ENCODE measurements at places on chromosomes 3 and 15.

DNA sequence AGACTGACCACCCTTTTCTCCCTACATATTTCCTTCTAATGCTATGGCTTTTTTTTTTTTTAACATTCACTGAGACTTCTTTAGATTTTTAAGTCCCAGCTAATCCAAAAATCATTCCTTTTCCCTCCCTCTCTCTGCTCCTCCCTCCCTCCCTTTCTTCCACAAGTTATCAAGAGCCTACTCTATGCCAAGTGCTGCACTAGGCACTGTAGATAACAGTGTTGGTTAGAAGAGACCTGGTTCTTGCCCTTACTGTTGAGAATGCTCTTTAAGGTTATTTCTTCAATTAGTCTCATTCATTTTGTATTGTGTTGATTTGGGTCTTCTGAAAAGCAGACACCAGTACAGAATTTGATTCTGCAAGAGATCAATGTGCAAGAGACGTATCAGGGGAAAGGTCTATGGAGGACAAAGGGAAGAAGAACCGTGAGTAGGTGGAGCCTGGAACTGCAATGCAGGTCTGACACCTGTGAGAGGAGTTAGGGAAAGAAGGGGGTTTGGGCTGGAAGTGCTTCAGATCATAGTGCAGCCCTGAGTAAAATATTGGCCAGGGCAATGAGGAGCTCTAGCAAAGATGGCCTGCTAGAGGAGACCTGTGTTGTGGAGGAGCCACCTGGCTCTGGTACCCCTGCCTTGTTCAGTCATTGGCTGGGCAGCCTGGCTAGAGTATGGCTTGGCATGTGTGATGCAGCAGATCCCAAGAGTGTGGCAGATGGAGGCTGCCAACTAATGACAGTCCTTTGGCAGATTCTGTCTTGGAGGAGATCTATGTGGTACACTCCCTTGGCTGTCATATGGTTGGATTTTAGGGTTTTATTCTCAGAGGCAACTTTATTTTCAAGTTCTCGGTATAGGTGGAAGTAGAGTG, 9.7 kb upstream of the PCOLCE2 start:
- no peak for DNase-seq

GRCh38 chr3:191441687-191442086, 19.3 kb upstream of the PYDC2 start:
- DNase-seq = no peak

GRCh38 chr15:66454143-66454542, 43.4 kb downstream of the SNAPC5 start:
- no peak for DNase-seq

DNA sequence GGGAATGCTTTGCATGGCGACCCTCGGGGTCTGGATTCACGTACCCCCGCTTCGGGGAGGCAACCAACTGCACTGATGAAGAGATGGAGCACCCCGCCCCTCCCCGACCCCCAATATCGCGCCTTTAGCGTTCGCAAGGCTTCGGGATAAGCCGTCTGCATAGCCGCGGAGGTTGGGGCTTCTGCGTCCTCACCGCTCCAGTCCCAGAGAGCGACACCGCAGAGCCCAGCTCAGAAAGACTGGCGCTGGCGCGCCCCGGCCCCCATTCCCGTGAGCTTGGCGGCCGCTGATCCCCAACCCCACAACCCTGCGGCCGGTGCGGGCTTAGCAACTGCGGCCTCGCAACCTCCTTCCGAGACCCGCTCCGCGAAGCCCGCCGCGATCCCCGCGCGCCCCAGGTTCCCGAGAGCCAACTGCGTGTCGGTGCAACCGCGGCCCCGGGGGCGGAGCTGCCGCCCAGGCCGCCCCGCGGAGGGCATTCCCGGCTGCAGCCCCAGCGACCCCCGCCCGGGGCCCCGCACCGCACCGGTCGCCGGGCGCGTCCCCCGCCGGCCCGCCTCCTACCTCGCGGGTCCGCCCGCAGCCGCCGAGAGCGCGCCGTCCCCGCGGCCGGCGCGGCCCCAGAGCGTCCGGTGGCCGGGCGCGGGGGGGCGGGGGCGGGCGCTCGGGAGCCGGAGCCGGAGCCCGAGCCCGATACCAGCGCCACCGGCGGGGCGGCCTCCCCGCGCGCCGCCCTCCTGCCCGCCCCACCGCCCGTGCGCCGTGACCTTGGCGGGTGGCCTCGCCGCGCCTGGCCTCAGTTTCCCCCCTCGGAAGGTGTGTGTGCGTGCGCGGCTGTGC, 79.5 kb downstream of the IQSEC1 start:
- no peak for DNase-seq

DNA sequence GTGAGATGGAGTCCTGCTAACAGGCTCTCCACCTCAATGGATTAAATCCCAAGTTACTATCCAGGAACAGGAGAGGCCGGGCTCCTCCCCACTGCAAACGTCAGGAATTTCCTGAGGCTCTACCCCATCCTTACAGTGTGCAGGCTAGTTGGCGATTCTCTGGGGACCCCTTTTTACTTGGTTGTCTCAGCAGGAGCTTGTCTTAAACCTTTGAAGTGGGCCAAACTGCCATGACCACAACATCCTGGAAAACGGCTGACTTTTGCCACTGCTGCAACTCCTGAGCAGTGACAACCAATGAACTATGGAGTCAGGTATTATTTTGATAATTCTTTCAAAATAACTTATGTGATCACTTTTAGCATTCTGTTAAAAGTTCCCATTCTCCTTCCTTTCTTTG, 440.9 kb upstream of the CCDC54 start:
- DNase-seq = no peak

- DNase-seq = no peak
Observed at GRCh38 chr3:143775459-143775858, 72.8 kb downstream of the SLC9A9 start.

DNA sequence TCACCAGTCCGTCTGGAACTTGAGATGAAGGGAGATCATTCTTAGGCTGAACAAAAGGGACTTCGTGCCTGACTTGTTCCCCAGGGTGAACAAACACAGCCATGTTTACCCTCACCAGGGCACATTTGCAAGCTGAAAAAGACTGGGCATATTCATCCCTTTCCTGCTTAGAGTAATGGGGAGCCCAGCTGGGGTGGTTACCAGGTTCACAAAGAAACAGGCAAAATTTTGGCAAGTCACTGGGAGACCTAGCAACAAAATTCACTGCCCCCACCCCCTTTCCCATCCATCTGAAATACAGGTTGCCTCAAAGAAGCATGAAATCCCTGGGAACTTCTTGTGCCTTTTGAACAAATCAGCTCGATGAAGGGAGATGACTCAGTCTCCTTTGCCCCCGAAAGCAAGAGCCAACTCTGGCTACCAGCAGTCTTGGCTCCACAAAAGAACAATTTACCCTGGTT, 775.0 kb downstream of the SQOR start:
- no peak for DNase-seq

GRCh38 chr15:60581485-60581884, 102.5 kb upstream of the ICE2 start:
- no peak for DNase-seq
